ENCODE measurements at places on chromosomes 16 and 17. TPM values are rescaled to one million over a fixed set of nuclear protein-coding genes. Genes with fewer than 3 reads are reported as not detected.

- no peak overlapping the region for H3K27ac ChIP-seq
- H3K36me3 ChIP-seq: no peaks in the 10 kb centered on the region
- DNase-seq: no peak
- no peak overlapping the region for H3K4me3 ChIP-seq
- H3K27me3 ChIP-seq: no peaks in the 10 kb centered on the region
- peaks cover under 1% of the 10 kb centered on the region for H3K4me1 ChIP-seq
Observed at GRCh38 chr16:81946206-81946605, 65.1 kb downstream of the SDR42E1 start.

DNA sequence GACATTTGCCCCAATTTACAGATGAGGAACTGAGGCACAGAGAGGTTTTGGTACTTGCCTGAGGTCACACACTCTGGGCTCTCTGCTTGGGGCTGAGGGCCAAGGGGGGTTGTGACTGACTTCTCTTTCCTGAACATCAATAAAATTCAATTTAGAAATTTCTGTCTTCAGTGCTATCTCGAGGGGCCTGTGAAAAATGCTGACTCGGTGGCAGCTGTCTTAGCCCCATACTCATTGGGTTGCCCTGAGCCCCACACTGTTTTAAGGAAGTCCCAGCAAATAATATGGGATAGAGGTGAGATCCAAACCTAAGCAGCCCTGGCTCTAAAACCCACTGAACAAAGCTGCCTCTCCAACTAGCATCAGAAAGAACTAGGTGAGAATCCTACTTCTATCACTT, 7.0 kb upstream of the BRCA1 start:
- no peak overlapping the region for H3K4me3 ChIP-seq
- H3K27ac ChIP-seq: no peak overlapping the region
- no peak for DNase-seq

DNA sequence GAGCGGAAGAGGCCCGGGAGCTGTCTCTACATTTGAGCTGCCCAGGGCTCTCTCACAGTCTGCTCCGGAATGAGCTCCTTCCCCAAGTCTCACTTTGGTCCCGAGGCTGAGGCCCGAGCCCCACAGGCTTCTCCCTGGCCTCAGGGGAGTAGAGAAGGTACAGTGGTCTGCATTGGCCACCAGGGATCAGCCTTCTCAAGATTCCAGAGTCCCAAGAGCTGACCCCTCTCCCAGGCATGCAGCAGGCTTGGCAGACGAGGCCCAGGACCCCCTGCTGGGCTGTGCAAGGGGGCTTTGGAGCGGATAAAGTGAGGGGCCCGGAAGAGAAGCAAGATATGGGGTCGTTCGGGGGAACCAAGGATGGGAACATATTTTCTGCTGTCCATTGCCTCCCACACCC, 3.1 kb downstream of the PRSS27 start:
- H3K4me1 ChIP-seq: no peaks in the 10 kb centered on the region
- DNase-seq: no peak
- H3K4me3 ChIP-seq: no peak overlapping the region

KIF18B gene
- total RNA-seq: 59.4 TPM

SPNS2 gene
- total RNA-seq: 0.98 TPM

DNA sequence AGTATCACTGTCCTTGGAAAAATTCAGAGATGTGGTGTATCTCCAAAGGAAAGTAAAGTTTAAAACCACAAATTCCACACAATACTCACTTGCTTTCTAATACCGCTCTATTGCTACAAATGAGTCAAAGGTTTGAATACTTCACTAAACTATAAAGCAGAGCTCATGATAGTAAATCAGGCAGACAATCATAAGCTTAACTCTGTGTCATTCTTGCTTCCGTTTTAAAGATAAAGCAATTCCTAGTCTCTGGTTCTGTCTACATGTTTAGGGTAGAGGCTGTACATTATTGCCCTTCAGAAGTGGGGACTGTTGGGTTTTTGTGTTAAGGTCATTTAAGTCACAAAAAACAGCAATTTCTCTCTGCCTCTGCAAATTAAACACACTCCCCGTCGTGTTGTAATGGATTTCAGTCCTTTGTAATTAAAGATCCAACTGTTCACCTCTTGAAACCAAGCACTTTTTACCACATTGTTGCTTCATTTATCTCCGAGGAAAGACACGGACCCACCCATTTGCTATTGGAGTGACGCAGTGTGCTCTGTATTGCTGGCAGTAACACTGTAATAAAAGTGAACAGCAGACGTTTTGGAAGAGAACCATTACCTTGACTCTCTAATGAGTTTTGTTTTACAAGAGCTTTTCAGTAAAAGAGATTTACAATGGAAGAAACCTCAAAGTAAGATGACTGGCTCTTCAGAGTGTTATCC, 83.1 kb upstream of the CNTNAP4 start:
- DNase-seq: no peak
- H3K4me3 ChIP-seq: no peak overlapping the region
- no peaks in the 10 kb centered on the region for H3K36me3 ChIP-seq
- H3K27ac ChIP-seq: no peak overlapping the region

DNA sequence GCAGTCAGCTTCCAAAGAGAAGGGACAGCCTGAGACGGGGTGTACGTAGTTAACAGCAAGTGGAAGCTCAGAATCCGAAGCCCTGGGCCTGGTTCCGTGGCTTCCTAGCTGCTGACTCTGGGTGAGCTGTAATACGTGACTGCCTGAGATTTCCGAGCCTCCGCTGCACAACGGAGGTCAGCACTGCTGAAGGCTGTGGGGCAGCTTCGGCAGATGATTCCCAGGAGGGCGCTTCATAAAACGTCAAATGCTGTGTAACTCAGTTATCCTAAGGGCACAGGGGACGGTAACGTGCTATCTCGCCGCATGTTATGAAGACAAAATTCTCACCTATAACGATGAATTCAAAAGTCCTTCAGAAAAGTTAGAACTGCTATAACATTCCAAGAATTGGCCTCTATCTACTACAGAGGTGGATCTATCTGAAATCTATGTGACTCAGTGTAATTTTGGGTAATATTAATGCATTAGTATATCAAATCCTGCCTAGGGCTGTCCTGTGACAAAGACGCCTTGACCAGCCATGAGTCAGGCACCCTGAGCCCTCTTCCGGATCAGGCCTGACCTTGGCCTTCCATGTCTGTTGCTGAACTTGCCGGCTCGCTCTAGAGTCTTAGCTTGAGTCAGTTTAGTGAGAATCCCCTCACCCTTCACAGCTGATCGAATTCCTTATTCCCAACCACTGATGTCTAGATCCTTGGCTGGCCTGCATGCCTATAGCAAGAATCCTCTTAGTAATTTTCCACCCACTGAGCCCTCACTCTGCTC, 43.5 kb downstream of the MARF1 start:
- H3K4me1 ChIP-seq: peaks cover 2% of the 10 kb centered on the region
- no peak for DNase-seq
- no peaks in the 10 kb centered on the region for H3K27me3 ChIP-seq
- peaks cover 48% of the 10 kb centered on the region for H3K36me3 ChIP-seq
- no peak overlapping the region for H3K4me3 ChIP-seq

GRCh38 chr16:68470461-68471150, 22.3 kb upstream of the SMPD3 start:
- DNase-seq: no peak
- no peaks in the 10 kb centered on the region for H3K27me3 ChIP-seq
- no peaks in the 10 kb centered on the region for H3K36me3 ChIP-seq
- no peak overlapping the region for H3K4me3 ChIP-seq
- no peak overlapping the region for H3K27ac ChIP-seq

SLC47A1 gene
- 2.2 TPM for total RNA-seq

CNGB1 gene
- total RNA-seq: not detected

GRCh38 chr17:71402007-71402406, 718.8 kb upstream of the SOX9 start:
- H3K27me3 ChIP-seq: no peaks in the 10 kb centered on the region
- no peak overlapping the region for H3K4me3 ChIP-seq
- peaks cover 4% of the 10 kb centered on the region for H3K4me1 ChIP-seq
- no peaks in the 10 kb centered on the region for H3K36me3 ChIP-seq
- DNase-seq: no peak

RASD1 gene
- total RNA-seq: 1.8 TPM

All from H1 (cell line).